ENCODE measurements at places on chromosomes 7 and 10.

- DNase-seq = no peak
Observed at GRCh38 chr10:127851661-127852194, 41.0 kb downstream of the CLRN3 start.

GRCh38 chr7:123425246-123425645 lies 109.1 kb downstream of the IQUB start:
- no peak for DNase-seq

- no peak for DNase-seq
Observed at GRCh38 chr10:63300801-63301200, 165.0 kb downstream of the JMJD1C start.

- no peak for DNase-seq
Observed at GRCh38 chr10:78952030-78952429, 116.7 kb upstream of the ZMIZ1 start.

DNA sequence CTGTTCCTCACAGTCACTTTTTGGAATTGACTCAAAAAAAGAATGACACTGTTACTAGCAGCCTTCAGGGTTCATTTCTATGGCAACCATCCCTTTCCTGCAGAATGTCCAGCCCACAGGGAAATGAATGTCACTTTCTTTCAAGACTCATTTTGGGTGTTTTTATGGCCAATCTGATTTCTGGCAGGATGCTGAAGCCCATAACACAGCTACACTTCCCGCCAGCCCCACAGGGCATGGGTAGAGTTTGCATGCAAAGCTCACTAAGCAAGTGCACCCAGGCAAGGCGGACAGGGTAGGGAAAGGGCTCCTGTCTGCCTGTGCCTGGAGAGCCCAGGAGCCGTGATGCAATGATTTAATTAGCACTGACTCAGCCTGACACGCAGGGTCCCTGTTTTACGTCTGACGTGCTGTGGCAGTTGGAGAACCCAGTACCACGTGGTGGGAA lies 26.1 kb upstream of the GPAM start:
- no peak for DNase-seq

DNA sequence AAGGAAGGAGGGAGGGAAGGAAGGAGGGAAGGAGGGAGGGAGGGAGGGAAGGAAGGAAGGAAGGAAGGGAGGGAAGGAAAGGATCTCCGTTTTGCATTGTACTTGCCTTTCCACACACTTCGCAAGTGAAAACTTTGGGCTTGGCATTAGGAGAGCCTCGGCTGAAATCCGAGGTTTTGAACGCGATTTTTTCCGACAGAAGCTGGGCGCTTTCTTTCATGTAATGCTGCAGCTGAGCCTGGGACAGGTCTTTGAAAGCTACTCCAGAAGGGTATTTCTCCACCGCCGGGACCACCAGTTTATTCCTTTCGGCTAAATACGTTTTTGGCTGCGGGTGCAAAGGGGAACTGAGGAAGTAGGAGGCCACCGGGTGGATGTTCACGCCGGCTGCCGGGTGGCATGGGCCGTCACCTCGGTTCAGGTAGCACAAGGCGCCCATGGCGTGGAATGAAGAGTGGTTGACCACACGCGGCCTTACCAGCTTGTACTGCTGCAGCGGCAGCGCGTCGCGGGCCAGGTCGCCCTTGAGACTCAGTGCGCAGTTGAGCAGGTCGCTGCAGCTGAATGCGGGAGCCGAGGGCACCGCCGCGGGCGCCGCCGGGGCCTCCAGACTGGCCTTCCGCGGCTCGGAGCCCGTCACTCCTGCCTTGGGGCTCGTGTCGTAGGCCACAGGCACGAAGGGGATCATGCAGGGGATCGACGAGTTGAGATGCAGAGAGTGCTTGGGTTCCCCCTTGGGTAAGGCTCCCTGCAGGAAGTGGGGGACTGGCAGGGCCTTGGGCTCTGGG lies 825 bp downstream of the FEZF1 start:
- DNase-seq = no peak

DNA sequence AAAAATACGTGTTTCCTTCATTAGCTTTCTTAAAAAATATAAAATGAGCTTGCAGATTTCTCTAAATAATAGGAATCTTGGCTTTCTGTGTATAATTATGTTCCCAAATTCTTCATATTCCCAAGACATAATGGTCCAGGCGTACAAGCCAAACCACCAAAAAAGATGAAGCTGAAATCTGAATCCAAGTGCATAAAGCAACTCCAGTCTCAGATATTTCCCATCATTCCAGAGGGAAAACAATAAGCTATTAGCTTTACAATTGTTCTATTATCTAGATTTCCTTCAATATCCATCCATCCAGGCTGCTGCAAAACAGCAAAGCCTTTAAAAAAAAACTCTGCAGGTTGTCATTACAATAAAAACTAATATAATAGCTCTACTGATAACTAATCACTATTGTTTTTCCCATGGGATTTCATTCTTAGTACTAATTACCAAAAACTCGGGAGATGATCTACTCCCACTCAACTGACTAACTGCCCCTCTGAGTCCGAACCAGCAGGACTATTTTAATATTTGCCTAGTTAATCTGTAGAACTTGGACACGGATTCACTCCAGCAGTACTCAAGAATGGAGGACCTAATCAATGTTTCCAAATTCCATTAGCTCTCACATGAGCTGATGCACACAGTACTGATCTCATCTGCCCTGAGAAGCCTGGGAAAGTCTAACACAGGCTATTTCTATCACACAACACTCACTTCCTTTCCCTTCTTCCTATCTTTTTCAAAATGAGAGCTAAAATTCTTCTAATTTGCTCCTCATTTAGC lies 108.9 kb upstream of the ASAH2 start:
- DNase-seq = no peak

GRCh38 chr10:71888248-71888622 lies 37.2 kb upstream of the PSAP start:
- no peak for DNase-seq

DNA sequence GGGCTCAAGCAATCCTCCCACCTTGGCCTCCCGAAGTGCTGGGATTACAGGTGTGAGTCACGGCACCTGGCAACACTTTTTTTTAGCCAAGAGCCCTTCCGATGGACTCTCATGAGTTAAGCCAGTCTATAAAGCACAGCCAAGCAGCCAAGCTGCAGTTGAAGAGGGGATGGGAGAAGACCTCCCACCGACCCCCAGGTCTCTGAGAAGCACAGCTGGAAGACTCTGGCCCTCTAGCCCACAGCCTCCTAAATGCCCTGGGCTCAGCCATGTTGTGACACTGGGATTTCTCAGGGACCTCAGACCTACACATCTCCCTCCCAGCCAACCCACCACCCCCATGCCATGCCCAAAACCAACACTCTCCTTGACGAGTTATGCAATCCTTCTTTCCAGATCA lies 31.1 kb downstream of the CALML3 start:
- no peak for DNase-seq

- DNase-seq = no peak
Observed at GRCh38 chr10:123912466-123912865, 20.9 kb upstream of the CPXM2 start.

GRCh38 chr10:8060010-8060703 lies 5.7 kb downstream of the GATA3 start:
- DNase-seq = no peak

DNA sequence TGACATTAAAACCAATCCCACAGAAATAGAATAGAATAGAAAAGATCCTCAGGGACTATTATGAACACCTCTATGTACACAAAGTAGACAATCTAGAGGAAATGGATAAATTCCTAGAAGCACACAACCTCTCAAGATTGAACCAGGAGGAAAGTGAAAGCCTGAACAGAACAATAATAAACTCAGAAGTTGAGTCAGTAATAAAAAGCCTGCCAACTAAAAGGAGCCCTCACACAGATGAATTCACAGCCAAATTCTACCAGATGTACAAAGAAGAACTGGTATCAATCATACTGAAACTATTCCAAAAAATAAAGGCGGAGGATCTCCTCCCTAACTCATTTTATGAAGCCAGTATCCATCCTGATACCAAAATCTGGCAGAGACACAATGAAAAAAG lies 220.3 kb upstream of the HPS1 start:
- DNase-seq = no peak

GRCh38 chr7:124643311-124643811 lies 122.2 kb downstream of the GPR37 start:
- DNase-seq = no peak

GRCh38 chr7:52472006-52472620 lies 563.3 kb upstream of the POM121L12 start:
- no peak for DNase-seq

- DNase-seq = no peak
Observed at GRCh38 chr7:2522780-2523433, 3.3 kb downstream of the LFNG start.

GRCh38 chr10:34033078-34033477 lies 698.6 kb upstream of the NRP1 start:
- no peak for DNase-seq

DNA sequence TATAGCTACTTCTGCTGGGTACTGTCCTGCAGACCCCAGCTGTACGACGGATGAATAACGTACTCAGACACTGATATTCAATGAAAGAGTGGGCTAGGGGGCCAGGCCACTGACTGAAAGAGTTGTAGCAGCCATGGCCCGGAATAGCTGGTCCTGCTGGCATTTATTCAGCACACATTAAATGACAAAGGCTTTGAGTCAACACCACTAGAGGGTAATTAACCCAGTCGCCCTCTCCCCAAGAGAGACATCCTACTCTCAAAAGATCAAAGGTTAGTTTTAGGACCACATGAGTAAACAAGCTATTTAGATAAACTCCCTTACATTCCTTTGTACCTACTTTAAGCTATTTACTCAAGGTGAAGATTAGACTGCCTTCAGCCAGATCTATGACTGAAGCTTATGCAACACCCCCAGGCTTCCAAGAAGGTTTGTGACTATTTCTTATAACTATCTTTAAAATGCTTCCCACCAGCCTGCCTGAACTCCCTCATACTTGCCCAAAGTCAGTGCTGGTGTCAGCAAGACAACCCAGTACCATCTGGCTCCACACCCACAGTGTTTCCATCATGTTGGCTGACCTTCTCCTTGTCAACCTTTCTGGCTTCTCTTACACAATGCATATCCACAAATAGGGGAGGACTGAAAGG lies 629.1 kb downstream of the SORCS1 start:
- DNase-seq = no peak
